Hair follicle dermal papilla cell (primary cell): ENCODE measurements at places on chromosomes 13 and 19. TPM values are rescaled to one million over a fixed set of nuclear protein-coding genes. Genes with fewer than 3 reads are reported as not detected.

N4BP2L1 gene
- 3.4 and 4.0 TPM in 2 replicates for total RNA-seq

RNF225 gene
- total RNA-seq = 0.32 TPM in 1 of 2 replicates, not detected in the other

ZNF568 gene
- 15.3 and 16.5 TPM in 2 replicates for total RNA-seq

AP3D1 gene
- 146 and 181 TPM in 2 replicates for total RNA-seq

PGLYRP1 gene
- not detected in 2 replicates for total RNA-seq
